ENCODE measurements at places on chromosomes 1 and 21.

DNA sequence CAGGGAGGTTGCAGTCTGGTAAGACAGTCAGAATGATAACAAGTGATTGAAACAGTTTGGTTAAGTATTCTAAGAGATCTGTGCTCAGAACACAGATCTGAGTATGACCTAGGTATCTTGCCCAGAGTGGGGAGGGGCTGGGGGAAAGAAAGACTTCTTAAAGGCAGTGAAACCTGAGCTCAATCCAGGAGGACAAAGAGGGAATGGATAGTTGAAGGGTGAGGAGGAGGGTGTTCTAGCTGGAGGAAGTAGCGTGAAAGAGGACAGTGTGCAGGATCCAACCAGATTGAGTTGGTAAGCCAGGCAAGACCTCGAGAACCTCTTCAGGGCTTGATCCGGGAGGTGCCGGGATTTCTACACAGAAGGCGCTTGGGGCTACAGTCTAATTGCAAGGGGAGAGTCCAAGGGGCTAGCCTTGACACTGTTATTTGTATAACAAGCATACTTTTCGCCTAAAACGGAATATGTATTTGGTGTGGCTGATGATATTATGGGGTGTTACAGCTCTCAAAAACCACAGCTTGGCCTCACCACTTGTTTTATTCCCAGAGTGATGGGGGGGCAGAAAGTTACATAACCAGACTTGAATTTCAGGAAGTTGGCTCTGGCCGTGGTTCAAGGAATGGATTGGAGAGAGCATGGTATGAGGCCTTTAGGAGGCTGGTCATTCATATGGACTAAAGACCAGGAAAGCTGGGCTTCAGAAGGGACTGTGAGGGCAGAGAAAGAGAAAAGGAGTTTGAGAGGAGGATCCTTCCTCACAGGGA lies 19.1 kb downstream of the RCSD1 start:
- DNase-seq: no peak

DNA sequence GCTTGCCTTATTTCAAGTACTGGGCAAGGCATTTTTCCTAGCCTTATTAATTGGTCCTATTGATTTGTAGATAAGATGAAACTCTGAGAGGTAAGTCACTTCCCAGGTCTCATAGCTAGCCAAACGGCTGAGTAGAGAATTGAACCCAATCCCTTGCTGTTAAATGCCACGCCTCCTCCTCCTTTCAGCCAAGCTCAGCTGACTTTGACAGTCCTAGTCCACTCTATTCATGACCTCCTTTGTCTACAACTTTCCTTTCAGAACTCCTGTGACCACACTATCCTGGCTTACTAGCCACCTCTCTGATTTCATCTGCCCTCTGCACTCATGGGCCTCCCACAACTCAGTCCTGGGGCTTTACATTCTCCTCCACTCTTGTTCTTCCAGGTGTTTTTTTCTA lies 3.9 kb upstream of the NGF start:
- no peak for DNase-seq

DNA sequence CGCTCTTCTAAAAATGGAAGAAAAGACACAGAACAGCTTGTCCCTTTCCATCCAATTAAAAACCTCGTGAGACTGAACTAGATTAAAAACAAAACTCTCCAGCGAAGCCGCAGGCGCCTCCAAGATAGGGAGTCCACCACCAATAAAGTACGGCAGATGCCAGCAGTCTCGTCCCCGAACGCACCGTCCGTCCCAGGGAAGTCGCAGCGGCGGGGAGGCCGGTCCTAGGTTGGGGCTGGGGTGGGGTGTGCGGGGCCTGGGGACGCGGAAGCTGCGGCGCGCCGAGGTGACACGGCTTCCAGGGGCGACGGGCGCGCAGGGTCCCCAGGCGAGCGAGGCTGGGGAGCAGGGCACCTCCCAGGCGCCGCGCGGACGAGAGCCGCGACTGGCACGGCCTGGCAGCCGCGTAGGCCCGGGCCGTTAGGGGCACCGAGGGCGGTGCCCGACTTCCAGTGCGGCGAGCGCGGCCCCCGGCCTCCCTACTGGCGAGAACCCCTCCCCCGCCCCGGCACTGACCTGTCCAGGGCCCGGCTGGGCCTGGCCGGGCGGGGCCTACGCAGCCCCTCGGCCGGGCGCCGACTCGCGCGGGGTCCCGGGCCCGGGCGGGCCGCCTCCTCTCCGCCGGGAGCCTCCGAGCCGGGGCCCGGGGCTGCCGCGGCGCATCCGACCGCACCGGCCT lies 28.3 kb upstream of the A3GALT2 start:
- DNase-seq: peak; percentile 53

- no peak for DNase-seq
Observed at GRCh38 chr1:241635556-241636152, 4.5 kb downstream of the CHML start.

DNA sequence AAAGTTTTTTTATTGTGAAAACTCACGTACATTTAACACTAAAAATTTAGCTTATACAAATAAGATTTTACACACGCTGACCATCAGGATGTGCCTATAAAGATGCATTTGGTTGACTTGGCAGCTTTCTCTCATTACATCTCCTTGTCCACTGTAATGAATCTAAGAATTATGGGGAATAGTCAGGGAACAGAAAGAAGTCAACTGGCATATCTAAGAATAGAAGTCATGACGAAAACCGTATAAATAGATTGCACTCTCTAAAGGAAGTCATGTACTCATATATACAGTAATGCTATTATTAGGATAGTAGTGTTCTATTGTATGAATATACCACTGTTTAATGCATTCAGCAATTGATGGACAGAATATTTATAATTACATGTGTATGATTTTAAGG lies 575.8 kb upstream of the B3GALT2 start:
- no peak for DNase-seq

- DNase-seq: no peak
Observed at GRCh38 chr21:27703791-27704190, 736.9 kb upstream of the ADAMTS5 start.

GRCh38 chr1:228400692-228401454 lies 5.8 kb downstream of the TRIM11 start:
- DNase-seq: no peak

DNA sequence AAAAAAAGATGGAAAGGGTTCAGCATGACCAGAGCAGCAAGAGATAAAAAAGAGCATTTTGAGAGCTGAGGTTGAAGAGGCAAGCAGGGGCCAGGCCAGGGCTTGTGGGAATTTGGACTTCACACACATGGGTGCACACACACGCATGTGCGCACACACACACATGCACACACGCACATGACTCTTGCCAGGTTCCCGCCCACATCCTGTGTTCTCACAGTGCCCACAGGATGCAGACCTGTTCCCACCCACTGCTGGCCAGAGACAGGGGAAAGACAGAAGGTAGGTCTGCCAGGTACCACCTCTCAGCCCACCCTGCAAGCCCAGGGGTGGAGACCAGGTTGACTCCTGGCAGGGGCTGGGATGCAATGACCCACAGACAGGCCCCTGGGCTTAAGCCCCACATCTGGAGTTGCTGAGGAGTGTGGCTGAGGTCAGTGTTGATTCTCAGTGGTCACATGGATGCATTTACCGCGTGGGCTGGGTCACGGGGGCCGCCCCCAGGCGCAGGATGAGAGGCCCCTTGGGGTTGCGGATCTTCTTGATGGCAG lies 4.4 kb downstream of the COL16A1 start:
- no peak for DNase-seq

DNA sequence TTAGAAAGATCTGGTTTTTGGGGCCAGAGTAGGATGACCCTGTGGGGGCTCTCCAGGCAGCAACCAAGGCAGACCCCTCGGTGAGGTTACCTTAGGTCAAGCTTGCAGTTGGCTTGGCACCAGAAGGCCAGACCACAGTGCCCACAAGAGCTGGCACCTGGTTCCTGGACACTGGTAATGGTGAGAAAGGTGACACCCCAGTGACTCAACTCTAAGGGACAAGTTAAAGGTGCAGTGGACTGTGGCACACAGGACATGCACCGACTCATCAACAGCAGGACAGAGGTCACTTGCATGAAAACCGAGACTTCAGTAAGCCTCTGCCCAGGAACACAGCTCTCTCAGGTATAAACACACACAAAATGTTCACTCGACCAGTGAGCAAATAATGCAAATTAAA lies 6.7 kb downstream of the LRRC38 start:
- DNase-seq: no peak

DNA sequence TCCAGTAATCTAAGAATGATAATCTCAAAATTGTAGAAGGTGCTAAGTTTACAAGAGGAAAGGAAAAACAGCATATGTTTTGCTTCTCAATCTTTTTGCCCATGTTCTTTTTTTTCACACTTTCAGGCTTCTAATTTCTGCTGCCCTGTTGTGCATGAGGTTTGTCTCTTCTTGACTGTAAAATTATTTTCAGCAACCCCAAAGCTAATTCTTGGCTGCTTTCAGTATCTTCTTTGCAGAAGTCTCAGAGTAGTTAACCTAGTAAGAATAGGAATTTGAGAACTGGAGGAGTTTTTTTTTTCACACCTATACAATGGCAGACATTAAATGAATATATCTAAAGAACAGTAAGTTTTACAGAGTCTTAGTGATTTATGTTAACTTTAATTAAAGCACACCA lies 26.4 kb downstream of the DENND2D start:
- DNase-seq: no peak

- peak; percentile 99 for DNase-seq
Observed at GRCh38 chr1:43974443-43975248, at the start of gene ATP6V0B. Gene ATP6V0B (plus strand): TSS chr1:43974960. CDS start chr1:43975041, 81 bp downstream.

- no peak for DNase-seq
Observed at GRCh38 chr1:29309621-29310020, 73.3 kb downstream of the PTPRU start.

GRCh38 chr1:202944438-202944921 lies 13.6 kb downstream of the ADIPOR1 start:
- DNase-seq: no peak

- DNase-seq: no peak
Observed at GRCh38 chr1:34250342-34250741, 73.6 kb downstream of the C1orf94 start.

DNA sequence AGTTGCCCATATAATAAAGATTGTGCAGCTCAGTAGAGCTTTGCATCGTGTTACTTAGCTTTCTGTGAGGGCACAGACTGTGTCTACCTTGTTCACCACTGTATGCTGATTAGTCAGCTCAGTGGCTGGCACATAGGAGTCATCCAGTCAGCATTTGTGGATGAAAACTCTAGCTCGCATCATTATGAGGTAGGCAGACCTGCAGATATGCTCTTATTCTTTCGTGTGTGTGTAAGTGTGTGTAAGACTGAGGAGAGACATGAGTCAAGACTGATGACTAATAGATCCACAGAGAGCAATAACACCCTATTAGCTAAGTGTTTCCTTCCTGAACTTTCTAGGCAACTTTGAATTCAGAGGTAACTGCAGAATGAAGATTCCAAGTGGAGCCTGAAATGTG lies 17.1 kb downstream of the TTF2 start:
- DNase-seq: no peak

DNA sequence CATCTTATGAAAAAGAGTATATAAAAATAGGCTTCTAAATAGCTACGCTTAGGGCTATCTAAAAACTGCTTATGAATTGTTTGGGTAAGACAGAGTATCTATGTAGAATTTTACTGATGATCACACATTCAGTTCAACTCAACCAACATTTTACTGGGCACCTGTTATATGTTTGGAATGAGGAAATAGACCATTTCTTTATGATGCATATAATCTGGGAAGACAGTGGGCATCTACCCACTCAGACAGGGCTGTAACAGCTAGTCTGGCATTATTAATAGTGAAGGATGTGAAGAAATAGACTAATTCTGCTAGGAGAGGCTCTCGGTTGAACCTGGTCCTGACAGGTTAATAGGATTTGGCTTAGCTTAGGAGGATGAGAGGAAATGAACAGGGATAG lies 56.9 kb downstream of the TIAM1 start:
- DNase-seq: no peak

DNA sequence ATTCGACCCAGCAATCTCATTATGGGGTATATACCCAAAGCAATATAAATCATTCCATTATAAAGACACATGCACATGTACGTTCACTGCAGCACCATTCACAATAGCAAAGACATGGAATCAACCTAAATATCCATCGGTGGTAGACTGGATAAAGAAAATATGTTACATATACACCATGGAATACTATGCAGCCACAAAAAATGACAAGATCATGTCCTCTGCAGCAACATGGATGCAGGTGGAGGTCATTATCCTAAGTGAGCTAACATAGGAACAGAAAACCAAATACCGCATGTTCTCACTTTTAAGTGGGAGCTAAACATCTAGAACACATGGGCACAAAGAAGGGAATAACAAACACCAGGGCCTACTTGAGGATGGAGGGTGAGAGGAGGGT lies 115.5 kb downstream of the PTPN14 start:
- no peak for DNase-seq

DNA sequence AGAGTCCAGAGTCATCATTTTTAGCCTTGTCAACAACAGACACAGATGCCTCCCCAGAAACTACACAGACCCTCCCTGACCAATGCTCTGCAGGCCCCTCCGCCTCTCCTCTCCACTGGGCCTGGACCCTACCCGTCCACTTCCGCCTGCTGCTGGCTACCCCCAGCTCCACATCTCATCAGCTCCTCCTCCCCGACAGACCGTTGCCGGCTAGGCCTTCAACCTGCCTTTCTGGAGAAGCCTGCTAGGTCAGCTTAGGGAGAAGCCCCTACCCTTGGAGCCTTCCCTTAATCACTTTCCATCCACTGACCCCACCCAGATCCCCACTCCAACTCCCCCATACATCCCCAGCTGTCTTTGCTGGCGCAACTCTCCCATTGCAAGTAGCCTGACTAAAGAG lies 1.4 kb downstream of the TRIM17 start:
- DNase-seq: no peak

GRCh38 chr1:61120246-61120840 lies 38.0 kb downstream of the NFIA start:
- DNase-seq: no peak

GRCh38 chr1:16464917-16465625 lies 24.5 kb downstream of the NECAP2 start:
- DNase-seq: no peak

DNA sequence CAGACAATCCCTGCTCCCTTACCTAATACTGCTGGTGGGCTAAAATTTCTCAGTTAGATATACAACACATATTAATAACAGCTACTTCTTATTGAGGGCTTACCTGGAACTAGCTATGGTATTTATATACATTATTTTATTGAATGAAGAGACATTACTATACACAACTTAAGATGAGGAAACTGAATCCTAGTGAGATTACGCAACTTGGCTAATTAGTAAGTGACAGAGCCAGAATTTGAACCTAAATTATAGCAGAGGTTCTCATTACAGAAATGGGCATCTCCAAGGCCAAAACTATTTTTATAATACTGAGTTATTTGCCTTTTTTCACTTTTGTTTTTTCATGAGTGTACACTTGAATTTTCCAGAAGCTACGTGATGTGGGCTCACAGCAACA lies 44.5 kb upstream of the SMYD2 start:
- DNase-seq: no peak

GRCh38 chr1:37033355-37034101 lies 787 bp downstream of the GRIK3 start:
- DNase-seq: no peak

DNA sequence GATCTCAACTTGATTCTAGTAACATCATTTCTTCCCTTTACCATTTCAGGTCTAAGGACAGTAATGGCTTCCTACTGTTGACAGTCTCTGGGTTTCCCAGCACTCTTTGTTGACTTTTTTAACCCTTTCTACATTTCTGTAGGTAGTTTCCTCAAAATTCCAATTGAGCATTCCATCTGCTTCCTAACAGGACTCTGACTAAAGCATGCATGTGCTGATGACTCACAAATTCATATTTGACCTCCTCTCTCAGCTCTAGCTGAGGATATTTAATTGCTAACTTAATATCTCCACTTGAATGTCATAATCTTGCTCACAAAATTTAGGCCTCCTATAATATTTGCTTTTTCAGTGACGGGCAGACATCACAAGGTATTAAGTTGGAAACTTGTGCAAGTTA lies 93.3 kb upstream of the ZNHIT6 start:
- no peak for DNase-seq

- DNase-seq: peak; percentile 20
Observed at GRCh38 chr1:48807554-48808260, 31.0 kb upstream of the BEND5 start.

Measured in stomach (tissue), 19 donors.